Glomerular endothelial cell (primary cell): ENCODE measurements at places on chromosomes 1 and 21. TPM values are rescaled to one million over a fixed set of nuclear protein-coding genes. Genes with fewer than 3 reads are reported as not detected.

GRCh38 chr21:42550817-42551216 lies 37.2 kb downstream of the SLC37A1 start:
- no peak for DNase-seq

- no peak for DNase-seq
Measured at GRCh38 chr1:211420389-211420788, 71.6 kb downstream of the RD3 start.

DNA sequence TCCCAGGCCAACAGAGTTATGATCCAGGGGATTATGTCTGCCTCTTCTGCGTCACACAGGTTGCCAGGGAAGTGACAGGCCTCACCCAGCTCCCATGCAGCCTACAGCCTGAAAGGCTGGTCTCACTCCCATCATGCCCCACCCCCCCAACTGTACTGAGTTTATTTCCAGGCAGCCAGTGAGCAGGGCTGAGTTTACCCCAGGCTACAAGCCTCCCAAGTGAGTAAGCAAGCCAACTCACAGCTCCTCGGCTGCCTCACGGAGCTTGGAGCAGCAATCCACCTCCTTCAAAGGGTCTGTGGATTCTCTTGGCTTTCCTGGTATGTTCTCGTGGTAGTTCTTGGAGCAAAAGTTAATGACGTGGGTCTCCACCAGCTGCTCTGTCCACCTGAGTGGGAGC lies 1147.6 kb upstream of the ADGRL4 start:
- DNase-seq = no peak

ADAMTS1 gene
- total RNA-seq = 19.1 and 20.7 TPM in 2 replicates

PALMD gene
- total RNA-seq = 83.9 and 122 TPM in 2 replicates
